ENCODE measurements at places on chromosomes 1 and 21.
A peak's percentile ranks its signal among the peaks of the same experiment; 100 is the strongest.

- DNase-seq: peak; percentile 55
Observed at GRCh38 chr21:36504067-36505058, 24.4 kb upstream of the CLDN14 start.

DNA sequence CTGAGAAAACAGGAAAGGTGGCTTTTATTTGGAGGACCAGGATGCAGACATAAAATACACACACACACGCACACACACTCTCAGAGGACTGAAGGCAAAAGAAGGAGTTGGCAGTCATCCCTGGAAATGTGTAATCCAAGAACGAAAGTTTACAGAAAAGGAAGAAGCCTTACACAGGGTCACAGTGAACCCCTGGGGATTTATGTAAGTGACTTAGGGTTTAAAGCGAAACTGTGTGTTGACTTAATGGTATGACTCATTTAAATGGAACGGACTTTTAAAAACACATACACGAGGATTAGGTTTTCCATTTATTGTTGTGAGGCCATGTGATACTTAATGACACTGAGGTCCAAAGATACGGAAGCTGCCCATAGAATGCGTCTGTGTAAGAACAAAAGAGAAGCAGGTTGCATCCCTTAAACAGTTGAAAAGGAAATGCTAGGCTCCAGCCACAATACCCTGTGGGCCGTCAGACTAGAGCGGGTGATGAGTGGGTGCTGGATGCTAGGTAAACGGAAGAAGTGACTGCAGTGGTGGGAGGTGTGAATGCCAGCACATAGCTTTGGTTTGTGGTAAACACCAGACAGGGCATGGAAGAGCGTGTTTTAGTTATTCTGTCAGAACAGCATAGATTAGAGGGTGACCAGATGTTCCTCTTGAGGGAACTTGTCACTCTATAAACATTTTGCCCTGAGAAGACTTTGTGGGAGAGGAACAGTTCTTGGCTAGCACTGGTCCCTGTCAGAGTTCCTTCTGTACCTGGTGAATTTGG lies 21.6 kb upstream of the BCL10 start:
- peak; percentile 76 for DNase-seq

- no peak for DNase-seq
Observed at GRCh38 chr1:232581932-232582331, 48.0 kb downstream of the SIPA1L2 start.

GRCh38 chr1:36665478-36666080 lies 182.9 kb upstream of the CSF3R start:
- DNase-seq: no peak

- no peak for DNase-seq
Observed at GRCh38 chr1:208944981-208945451, 638.5 kb upstream of the CAMK1G start.

- DNase-seq: no peak
Observed at GRCh38 chr1:27349784-27350662, 8.2 kb downstream of the SYTL1 start.

GRCh38 chr1:198794498-198794897 lies 155.7 kb downstream of the PTPRC start:
- DNase-seq: no peak

- DNase-seq: no peak
Observed at GRCh38 chr1:61241973-61242381, 159.6 kb downstream of the NFIA start.

GRCh38 chr21:36792505-36792967 lies 93.6 kb downstream of the SIM2 start:
- DNase-seq: no peak

DNA sequence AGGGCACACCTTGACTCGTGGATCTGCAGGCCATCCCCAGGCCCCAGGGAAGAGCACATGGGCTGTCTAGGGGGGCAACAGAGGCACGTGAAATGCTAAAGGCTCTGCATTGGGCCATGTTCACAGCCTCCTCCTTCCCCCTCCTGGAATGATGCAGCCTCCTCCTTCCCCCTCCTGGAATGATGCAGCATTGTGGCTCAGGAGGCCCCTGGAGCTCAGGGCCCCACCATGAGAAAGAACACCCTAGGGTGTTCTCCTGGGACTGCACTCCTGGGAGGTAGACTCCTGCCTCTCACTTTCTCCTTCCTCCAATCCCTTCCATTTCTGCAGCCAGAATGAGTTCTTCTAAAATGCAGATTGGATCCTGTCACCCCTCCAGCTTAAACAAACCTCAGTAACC lies 1.5 kb upstream of the IGFN1 start:
- no peak for DNase-seq

DNA sequence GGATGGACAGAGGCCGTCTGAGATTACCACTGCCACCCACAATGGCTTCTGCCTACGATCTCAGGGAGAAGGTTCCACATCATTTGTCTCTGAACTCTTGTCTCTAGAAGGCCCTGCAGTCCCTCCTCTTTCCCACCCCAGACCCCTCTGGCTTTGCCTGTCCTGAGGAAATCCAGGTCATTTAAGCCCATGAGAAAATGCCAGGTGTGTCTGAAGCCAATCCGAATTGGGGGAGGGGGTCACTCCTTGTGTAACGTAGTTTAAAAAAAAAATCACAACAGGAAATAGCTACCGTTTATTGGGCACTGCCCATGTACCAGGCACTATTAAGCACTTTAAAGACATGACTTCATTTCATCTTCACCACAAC lies 7.5 kb upstream of the MYOM3 start:
- DNase-seq: no peak

GRCh38 chr1:209642816-209643215 lies 9.4 kb downstream of the LAMB3 start:
- no peak for DNase-seq

DNA sequence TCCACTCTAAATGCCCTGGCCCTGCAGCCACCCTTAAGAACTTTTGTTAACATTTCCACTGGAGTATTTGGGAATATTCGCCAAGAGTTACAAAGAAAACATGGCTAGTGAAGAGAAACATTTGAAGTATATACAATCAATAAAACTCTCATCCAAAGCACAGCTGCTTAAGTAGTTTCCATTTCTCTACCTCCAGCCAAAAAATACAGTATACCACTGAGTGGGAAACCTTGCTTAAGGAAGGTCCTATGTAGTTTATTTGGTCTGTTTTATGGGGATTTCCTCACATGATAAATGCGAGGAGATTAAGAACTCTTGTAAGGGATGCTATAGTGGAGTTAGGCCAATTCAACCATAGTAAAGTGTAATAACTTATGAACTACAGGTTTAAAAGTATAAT lies 382.5 kb downstream of the NEGR1 start:
- DNase-seq: no peak

DNA sequence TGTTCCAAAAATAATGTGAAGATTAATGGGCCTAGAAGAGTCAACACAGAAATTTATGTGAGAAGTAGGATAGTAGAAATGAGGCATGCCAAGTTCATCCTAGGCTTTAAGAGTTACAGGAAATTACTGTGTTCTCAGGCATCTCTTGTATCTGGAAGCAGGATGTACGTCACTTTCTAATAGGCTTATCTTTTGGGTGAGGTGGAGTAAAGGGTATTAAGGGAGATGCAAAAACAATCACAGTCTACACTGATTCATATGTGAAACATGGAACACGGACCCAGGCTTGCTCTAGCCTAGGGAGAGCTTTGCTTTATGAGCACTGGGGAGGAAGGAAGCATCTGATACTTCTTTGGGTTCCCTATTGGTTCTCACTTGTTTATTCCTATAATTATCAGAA lies 84.5 kb upstream of the RGS4 start:
- no peak for DNase-seq

DNA sequence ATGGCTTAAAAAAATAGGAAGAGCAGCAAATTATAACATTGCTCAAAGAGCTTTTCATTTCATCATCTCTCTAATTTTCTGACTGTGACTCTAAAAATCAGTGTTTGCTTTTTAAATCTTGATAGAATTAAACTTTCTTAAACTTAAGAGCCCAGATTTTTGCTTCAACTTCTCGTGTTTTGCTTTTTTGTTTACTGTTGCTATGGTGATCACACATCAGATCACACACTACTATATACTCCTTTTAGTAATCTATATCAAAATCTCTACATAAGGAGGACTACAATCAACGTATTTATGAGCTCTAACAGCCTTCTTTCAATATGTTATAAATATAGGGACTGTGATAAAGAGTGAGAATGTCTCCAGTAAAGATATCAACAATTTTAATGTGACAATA lies 537.3 kb downstream of the KCNT2 start:
- DNase-seq: no peak

DNA sequence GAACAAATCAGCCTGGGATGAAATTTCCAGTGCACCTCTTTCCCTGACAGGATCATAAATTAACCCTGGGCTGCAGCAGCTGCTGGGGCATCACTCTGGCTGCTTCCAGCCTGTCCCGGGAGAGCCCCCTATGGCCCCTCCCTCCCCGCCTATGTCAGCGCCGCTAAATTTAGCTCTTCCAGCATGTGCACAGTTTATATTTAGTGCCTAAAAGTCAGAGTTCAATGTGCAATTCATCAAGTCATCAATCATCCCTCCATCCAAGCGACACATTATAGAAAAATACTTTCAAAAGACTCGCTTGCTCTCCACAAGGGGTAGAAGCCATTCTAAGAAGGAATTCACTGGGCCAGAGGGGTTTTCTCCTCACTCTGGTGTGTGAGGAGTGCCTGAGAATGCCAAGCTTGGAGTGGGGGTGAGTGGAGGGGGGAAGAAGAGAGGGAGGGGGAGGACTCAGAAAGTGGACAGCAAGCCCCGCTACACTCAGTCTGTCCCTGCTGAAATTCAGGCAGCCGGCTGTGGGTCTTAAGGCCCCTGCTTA lies 37.4 kb downstream of the XCL1 start:
- DNase-seq: no peak

DNA sequence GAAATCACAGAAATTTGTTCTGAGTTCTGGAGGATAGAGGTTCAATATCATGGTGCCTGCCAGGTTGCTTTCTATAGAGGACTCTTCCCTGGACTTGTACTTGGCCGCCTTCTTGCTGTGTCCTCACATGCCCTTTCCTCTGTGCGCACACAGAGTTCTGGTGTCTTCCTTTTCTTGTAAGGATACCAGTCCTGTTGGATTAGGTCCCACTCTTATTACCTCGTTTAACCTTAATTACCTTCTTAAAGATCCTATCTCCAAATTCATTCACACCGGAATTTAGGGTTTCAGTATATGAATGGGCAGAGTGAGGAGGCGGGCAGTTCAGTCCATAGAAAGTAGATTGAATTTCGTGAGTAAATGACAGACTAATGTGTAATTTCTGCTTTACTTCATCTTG lies 413.9 kb downstream of the NCAM2 start:
- DNase-seq: no peak

- DNase-seq: peak; percentile 68
Observed at GRCh38 chr21:37087188-37087587, 14.1 kb downstream of the TTC3 start.

GRCh38 chr1:9420835-9421532 lies 118.3 kb upstream of the SLC25A33 start:
- no peak for DNase-seq

DNA sequence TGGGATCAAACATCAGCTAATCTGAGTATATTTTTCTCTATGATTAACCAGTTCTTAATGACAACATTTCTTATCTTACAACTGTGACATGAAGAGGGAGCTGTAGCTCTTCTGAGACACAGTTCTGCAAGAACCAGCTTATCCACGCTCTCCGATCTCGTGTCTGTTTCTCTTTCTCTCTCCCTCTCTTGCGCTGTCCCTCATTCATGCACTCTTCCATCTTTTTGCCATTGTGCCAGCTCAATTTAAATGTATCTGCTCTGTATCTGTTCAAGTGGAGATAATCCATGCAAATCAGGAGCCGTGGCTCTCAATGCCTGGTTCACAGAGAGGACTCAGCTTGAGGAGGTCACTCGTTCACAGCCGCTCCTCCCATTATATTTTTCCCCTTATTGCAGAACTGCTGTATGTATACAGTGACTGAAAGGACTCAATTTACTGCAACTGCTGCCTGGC lies 494.7 kb upstream of the ADGRL2 start:
- peak; percentile 8 for DNase-seq
